ENCODE measurements at places on chromosomes 7 and 10. TPM values are rescaled to one million over a fixed set of nuclear protein-coding genes. Genes with fewer than 3 reads are reported as not detected.

- no peak for DNase-seq
These were observed 243.0 kb upstream of the KLF6 start for GRCh38 chr10:4028027-4028471.

Gene ADAMTS14
- total RNA-seq = not detected

Gene ASIC3
- 2.6 TPM for total RNA-seq

DNA sequence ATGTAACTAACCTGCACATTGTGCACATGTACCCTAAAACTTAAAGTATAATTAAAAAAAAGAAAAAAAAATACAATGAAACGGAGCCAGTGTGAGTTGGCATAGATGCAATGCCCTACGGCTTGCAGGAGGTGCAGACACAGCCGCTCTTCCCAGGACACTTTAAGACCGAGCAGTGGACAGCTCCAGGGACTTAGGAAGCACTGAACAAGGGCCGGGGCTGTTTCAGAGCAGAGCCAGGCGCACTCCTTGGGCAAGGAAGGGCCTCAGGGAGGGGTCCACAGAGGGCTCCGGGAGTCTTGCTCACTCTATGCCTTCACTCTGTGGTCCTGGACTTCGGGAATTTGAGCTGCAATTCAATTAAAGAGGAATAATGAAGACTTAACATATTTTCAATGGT lies 355.3 kb downstream of the TCERG1L start:
- DNase-seq = no peak

Gene ERVW-1
- not detected for total RNA-seq

DNA sequence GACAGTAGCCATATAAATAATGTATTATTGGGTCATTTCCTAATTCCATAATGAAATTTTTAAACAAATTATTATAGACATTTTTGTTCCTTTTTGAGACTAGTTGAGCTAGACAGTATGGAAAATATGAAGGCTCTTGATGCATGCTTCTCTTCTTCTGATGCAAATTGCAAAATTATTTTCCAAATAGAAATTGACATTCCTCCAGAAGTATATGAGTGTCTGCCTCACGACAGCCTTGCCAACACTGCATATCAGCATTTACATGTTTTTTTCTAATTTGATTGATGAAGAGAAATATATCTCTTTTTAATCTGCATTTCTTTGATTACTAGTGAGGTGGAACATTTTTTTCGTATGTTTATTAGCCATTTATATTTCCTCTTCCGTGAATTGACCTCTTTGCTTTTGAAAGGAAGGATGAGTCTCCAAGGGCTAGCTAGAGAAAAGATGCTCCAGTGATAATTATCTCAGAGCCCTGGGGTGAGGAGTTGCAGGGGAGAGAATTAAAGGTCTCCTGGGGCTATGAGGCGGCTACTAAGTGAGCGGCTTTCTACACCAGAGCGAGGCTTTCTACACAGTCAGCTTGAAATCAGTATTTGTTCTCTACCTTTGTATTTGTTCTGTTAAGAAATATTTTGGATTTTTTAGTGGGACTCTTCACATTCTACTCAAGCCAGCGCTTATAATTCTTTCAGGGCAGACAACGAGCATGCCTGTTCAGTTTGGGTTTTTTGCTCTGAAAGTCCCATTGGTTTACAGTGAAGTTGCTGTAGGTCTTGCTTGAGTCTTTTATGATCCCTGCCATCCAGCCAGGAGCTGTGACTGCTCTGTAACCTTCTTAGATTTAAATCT lies 712.2 kb upstream of the GALNT17 start:
- DNase-seq = no peak

DNA sequence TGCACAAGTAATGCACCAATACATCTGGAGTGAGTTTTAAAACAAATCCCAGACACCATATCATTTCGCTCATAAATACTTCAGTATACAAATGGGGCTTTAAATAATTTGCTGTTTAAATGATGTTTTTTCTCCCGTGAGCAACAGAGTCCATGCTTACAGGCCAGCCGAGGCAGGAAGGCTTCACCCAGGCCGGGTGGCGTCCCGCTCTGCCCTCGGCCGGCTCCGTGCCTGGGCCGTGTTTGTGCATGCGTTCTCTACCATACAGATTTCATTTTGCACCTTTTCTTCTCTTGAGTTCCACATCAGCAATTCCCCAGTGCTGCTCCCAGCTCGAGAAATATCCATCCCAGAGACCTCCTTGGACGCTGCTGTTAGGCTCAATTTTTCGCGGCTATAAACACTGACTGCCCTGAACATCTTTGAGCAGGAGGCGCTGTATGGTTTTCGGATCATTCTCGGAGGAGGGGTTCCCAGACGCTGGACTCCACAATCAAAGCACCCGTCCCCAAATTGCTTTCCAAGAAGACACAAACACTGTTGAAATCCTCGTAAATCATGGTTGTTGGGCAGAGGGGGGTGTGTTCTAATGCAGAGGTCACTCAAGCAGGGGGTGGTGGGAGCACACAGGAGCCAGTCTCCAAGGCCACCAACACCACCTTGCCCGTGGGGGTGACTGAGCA lies 91.6 kb downstream of the MICALL2 start:
- no peak for DNase-seq

DNA sequence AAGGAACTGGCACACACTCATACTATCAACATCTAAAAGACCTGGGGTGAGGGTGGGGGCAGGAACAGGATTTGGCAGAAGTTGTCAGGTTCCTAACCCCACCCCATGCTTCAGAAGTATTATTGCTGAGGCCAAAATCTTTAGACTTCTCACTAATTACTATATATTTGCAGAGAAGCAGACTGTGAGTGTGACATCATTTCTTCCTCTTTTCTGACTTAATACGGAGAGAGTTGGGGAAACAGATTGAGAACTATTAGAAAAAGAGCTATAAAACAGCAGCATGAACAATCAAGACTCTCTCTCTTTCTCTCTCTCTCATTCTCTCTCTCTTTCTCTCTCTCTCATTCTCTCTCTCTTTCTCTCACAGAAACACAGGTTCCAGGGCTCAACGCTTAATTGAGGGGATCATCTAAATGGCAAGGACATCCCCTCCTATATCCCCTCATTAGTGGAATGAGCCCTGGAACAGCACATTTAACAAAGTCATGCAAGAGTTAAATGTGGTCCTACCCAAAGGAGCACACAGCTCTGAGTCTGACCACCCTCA lies 94.8 kb downstream of the KCNMA1 start:
- no peak for DNase-seq

DNA sequence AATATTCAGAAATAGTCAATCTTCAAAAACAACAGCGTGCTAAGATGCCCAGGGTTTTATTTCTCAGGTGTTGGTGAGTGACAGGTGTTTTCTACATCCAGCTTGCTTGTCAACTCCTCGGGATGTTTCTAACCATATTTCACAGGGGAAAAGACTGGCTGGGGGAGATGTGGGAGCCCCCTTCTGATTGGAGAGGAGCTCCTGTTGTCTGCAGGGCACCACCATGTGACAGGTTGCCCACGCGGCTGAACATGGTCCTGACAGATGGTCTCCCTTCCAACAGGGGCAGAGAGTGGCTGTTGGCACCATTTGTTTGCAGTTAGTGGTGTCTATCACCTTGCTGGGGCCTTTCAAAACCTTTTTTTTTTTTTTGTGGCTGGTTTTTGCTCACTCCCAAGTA lies 16.5 kb upstream of the GPR26 start:
- DNase-seq = no peak

Gene ADARB2
- total RNA-seq = not detected

- no peak for DNase-seq
These were observed 71.3 kb downstream of the HDAC9 start for GRCh38 chr7:18566829-18567228.

Gene NODAL
- not detected for total RNA-seq

Gene TEX36
- total RNA-seq = not detected

Measured in CD8-positive, alpha-beta memory T cell (primary cell).